ENCODE measurements at places on chromosomes 7 and 10.

DNA sequence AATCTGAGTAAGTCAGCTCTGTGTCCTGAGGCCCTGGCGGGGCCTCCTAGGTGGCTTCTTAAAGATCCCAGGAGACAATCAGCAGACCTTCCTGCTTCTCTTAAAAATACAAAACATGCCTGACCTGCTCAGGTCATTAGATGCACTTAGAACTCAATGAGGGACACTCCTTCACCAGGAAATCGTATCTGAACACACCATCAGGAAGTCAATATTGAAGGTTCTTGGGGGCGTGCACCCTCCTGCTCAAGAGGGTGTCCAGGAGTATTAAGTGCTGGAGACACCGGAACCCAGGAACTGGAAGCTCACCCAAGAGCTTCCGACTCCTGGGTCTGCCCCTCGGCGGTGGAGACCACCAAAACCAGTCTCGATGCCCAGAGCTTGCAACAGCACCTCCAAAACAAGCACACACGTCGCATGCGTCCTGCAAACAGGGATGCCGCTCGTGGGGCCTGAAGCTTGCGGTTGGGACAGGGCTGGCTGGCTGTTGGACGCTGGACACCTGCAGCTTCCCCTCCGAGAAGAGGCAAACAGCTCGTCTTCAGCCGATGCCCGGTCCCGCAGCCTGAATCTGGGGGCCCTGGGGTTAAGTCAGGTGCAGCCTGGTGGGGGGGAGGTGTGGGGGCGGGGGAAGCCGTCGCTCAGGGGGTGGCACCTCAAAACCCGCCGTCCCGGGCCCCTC, 803 bp downstream of the RAPGEF5 start:
- peak; percentile 15 for DNase-seq

GRCh38 chr7:37732253-37732652, 48.7 kb downstream of the GPR141 start:
- peak; percentile 83 for DNase-seq

- DNase-seq, result peak; percentile 7
These were observed 268.0 kb upstream of the SEMA3D start for GRCh38 chr7:85454904-85455303.

DNA sequence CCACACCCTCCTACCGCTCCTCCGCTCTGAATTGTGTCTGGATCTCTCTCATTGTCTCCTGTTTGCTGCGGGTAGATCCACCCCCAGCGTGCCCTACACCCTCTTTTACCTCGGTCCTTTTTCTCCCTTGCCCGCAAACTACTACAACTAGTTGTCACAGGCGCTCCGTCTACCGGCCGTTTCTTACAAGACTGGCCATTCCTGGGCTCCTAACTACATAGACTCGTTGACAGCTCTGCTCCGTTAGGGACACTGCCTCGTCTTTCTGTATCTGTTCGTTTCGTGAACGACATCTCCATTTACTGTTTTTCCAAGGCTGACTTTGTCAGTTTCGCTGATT, 786 bp downstream of the TAF3 start:
- peak; percentile 85 for DNase-seq

GRCh38 chr7:100791881-100792666, 35.2 kb downstream of the EPHB4 start:
- DNase-seq, result no peak

- no peak for DNase-seq
These were observed 1.4 kb upstream of the SPAM1 start for GRCh38 chr7:123923599-123923998.

- no peak for DNase-seq
These were observed 46.8 kb upstream of the SLC29A3 start for GRCh38 chr10:71272056-71272771.

- no peak for DNase-seq
These were observed 65.0 kb upstream of the TES start for GRCh38 chr7:116145245-116145852.

DNA sequence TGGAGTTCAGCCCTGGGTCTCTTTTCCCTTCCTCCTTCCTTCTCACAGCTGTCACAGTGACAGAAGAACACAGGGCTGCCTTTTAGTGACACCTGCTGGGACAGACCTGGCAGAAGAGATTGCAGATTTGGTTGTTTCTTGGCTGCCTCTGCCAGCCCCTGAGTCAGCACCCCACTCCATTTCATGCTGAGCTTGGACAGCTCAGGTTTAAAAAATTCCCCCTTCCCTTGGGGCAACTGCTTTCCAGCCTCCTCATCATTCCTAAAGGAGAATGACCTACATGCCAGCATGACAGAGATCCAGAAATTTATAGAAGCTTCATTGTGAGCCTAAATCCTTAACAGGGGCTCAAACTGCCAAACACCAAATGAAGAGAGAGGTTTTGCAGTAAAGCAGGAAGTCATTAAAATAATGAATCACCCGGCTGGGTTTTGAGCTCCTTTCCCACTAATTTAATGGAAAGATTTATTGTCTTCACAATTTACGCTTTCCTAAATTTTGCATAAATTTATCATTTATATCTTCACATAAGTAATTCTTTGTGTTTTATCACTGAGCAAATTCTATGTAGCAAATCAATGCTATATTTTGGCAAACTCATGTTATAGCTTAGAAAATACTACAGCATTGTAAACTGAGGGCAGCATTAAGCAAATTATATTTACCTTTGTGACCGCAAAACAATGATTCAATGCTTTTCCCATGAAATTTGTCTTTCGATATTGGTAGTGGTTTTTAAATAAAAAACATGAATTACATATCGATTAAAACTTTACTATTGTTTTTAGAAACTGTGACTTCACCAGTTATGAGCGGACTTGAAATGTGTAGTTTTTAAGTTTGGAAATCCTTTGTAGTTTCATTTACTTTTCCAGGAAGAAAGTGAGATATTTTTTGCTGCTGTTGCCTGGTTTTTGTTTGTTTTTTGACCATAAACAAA, 399.5 kb upstream of the ANKRD30A start:
- peak; percentile 2 for DNase-seq

DNA sequence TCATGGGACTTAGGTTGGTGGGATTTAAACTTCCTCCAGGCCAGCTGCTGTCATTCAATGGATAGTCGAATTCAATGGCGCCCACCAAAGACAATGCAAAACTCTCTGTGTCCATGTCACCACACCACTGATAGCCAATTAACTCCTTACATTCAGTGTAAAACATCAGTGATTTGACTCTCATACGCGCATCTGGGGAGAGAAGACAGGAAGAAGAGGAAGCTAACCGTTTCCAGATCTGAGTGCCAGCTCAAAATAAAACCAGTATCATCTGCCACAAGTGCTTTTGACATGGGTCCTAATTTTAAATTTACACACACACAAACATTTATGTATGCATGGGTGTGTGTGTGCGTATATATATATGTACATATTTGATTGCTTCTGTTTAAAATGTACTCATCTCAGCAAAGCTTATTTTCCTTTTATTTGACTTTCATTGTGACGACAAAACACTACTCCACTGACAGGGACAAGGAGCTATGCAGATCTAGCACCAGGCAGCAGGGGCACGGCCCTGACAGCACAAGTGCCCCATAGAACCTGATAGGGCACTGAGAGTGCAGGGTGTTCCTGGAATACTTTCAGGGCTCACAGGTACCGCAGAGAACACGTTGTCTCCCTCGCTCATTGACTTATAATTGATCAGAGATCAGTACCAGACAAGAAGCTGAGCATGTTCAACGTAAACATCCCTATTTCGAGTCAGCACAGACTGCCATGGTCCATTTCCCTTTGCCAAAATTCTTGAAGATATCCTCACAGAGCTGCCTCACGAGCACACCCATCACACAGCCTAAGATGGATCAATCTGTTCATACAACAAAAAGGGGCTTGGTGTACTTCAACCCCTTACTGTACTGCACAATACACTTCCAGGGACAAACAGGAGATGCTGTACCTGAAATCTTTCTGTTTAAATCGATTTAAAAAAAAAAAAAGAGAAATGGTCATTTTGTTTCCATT, 176.1 kb downstream of the COBL start:
- no peak for DNase-seq

- no peak for DNase-seq
These were observed 295.2 kb upstream of the MGMT start for GRCh38 chr10:129171812-129172211.

- no peak for DNase-seq
These were observed 37.7 kb upstream of the ITPRID1 start for GRCh38 chr7:31476073-31476745.

DNA sequence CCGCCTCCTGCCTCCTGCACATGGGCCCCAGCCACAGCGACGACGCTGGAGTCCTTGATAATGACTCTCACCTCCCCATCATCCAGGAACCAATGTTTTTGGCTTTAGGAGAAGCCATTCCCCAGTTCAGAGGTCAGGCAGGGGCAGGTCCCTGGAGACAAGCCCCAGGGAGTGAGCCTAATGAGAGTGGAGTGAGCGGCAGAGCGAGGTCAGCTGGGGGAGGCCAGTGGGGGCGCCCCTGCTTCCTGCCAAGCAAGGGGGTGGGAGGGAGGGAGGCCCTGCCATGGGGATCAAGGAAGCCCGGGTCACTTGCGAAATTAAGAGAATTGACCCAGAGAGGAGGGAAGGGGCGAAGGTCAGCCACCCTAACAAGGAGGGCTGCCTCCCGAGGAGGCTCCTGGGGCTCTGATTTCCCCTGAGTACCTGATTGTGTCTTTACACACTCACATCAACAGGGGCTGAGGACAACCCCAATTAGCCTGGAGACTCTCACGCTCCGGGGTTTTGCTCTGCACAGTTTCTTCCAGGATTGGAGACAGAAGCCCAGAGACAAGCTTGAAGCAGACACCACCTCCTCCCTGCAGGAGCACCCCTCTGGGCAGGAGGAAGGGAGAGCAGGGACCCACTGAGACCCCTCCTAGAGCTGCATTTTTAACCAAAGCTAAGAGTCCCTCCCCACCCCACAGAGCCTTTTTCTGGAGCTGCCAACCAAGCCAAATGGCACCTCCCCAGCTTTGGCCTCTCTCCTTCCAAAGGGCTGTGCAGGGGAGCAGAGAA, 112.1 kb downstream of the COL13A1 start:
- DNase-seq, result no peak

DNA sequence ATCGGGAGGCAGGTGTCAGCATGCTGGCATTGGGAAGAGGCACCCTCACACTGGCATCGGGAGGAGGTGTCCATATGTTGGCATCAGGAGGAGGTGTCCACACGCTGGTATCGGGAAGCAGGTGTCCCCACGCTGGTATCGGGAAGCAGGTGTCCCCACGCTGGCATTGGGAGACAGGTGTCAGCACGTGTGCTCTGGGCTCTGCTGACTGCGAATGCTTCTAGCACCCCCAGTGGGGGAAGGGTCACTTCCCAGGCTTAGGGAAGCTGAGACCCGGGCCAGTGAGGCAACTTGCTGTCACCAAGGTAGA, 92.5 kb upstream of the IKZF1 start:
- no peak for DNase-seq

DNA sequence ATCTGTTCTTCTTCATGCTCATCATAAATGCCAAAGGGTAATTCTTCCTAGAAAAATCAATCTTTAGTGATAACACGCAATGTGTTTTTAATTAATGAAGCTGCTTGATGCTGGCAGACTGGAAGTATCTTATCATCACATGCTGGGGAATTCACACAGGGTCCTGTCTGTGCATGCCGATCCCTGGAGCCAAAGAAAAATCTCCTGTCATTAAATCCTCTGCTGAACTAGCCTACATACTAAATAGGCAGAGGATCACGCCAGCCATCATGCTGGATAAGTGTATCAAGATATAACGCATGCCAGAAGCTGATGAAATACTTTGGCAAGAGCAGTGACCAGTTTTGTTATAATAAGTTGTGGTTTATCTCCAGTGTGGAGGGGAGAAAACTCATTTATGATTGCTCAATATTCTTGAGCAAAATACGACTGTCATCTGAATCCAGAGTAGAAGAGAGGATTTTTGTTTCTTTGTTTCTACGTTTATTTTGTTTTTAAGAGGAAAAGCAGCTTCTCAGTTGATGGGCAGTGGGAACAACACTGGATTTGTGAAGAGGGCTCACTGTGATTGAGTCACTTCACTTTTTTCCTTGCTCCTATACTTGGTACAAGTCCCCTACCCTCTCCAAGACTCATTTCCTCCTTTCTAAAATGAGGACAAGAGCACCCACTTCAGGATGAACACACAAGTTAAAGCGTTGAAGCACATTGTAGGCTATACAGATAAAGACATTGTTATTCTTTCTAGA, 649.1 kb downstream of the TNS3 start:
- peak; percentile 2 for DNase-seq

- DNase-seq, result no peak
These were observed 1325.0 kb downstream of the XPNPEP1 start for GRCh38 chr10:108598320-108598695.

DNA sequence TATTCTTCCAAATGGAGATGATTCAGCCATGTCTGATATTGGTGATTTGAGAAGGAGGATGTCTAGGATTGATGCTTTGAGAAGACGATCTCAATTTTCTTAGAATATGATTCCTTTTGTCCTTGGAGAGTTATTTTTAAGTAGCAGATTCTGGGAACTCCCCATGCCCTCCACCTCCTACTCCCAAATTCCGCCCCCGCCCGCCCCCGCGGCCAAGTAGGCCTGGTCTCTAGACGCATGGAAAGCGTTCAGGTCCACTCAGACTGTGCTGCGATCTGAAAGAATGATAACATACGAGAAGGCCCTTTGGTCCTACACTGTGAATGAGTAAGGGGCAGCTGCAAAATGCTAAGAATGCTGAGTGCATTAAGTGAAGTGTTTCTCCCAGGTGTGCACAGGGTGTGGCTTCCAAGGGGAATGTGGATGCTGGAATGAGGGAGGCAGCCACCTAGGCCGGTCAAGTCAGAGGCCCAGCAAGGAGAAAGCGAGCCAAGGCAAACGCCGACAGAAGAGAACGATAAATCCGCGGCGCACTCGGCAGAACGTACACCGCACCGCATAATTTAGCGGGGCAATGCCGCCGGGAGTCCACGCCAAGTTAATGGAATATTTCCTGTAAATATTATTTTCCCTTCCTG, 142.3 kb downstream of the PRPF18 start:
- no peak for DNase-seq

GRCh38 chr10:1855911-1856310, 118.6 kb upstream of the ADARB2 start:
- no peak for DNase-seq

- DNase-seq, result peak; percentile 73
These were observed 711 bp downstream of the FAM221A start for GRCh38 chr7:23680414-23681405.

DNA sequence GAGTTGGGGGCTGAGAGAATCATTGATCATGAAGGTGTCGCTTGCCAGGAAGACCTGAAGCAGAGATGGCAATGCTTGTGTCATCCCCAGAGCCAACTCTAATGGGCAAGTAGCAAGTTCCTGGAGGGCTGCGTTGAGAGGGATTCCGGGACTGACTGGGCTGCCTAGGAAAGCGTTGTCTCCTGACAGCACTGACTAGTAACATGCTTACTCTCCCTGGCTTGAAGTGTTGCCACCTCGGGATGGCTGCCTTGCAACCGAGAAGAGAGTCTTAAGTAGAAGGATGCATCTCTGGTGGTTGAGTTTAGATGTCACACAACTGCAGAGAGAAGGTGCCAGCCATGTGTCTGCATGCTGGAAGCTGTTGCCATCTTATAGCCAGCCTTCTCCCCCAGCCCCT, 453.4 kb downstream of the PLXNA4 start:
- no peak for DNase-seq

GRCh38 chr7:99012722-99013121, 131.2 kb downstream of the SMURF1 start:
- no peak for DNase-seq

GRCh38 chr7:20064974-20065862, 152.0 kb downstream of the MACC1 start:
- peak; percentile 17 for DNase-seq

GRCh38 chr10:9613338-9614075, 1404.2 kb upstream of the CELF2 start:
- DNase-seq, result peak; percentile 62

- peak; percentile 16 for DNase-seq
These were observed 276.9 kb upstream of the NEBL start for GRCh38 chr10:21173802-21174714.

- no peak for DNase-seq
These were observed 160.4 kb downstream of the HDAC9 start for GRCh38 chr7:18655912-18656311.

GRCh38 chr7:102291056-102291915, 4.6 kb downstream of the SH2B2 start:
- no peak for DNase-seq

Measured in hematopoietic multipotent progenitor cell treated with erythropoietin and hydrocortisone succinate and interleukin-3 and kit ligand, for 6 days (in vitro differentiated cells).